Activated T-cell treated with anti-CD3 and anti-CD28 coated beads, Interleukin-2, amount 50 U/mL, for 72 hours (primary cell): ENCODE measurements at places on chromosomes 1 and 21. TPM values are rescaled to one million over a fixed set of nuclear protein-coding genes. Genes with fewer than 3 reads are reported as not detected.

KCNT2 gene
- total RNA-seq = not detected

KRTAP12-2 gene
- not detected for total RNA-seq

CRABP2 gene
- total RNA-seq = 2.5 TPM

EIF3I gene
- total RNA-seq = 241 TPM

TEX38 gene
- total RNA-seq = 0.65 TPM

FAM229A gene
- 14.0 TPM for total RNA-seq

GRCh38 chr1:24235921-24236788 is 49.1 kb upstream of the IFNLR1 start:
- peak; percentile 73 for DNase-seq
- H3K27ac ChIP-seq = no peak overlapping the region
- peaks cover 24% of the 10 kb centered on the region for H3K4me1 ChIP-seq

DNA sequence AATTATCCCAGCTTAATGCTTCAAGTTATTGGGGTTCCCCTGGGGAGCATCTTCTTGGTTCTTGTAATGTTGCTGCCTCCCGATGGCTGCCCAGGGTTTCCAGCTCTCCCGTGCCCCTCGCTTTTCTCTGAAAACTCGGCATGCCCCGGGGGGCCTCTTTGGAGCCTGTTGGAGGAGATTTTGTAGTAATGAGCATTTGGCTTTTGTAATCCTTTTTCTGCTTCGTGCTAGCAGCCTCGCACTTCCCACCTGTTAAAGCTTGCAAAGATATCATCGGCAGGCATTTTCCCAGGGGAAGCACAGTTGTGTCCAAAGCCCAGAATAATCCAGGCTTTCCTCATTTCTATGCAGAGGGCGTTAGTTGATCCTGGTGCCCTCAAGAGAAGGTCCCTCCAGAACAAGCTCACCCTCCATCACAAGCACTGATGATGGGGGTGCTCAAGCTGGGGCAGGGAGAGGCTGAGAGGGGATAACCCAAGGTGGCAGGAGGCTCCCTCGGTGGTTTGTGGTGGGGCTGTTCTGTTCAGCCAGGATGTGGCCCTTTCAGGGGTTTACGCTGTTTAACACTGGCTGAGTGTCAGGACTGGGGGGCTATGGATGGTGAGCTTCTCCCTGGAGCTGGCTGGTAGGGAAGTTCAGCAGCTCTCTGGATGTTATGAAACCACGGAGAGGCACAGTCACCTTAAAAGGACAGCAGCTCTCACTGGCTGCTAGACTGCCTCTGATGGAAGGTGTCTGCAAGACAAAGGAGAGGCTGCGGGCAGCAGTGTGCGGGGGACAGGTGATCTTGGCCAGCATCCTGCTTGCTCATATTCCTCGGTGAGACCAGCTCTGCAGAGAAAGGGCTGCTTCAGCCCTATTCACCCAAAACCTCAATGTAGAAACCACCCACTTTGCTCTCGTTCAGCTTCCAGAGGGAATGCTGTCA is 477.1 kb upstream of the VAMP3 start:
- H3K36me3 ChIP-seq = no peaks in the 10 kb centered on the region
- no peak for DNase-seq
- H3K27ac ChIP-seq = no peak overlapping the region
- H3K27me3 ChIP-seq = peaks cover 9% of the 10 kb centered on the region
- no peaks in the 10 kb centered on the region for H3K4me1 ChIP-seq

- H3K4me1 ChIP-seq = no peaks in the 10 kb centered on the region
- no peak overlapping the region for H3K27ac ChIP-seq
- no peak for DNase-seq
- no peak overlapping the region for H3K4me3 ChIP-seq
These were observed 438.5 kb downstream of the PTPRU start for GRCh38 chr1:29674627-29675326.

GRCh38 chr1:183025782-183026774 is 2.9 kb downstream of the LAMC1 start:
- no peak overlapping the region for H3K27ac ChIP-seq
- H3K36me3 ChIP-seq = peaks cover 3% of the 10 kb centered on the region
- no peak for DNase-seq
- peaks cover 82% of the 10 kb centered on the region for H3K27me3 ChIP-seq
- H3K4me3 ChIP-seq = no peak overlapping the region

- no peak for DNase-seq
- H3K36me3 ChIP-seq = no peaks in the 10 kb centered on the region
- no peak overlapping the region for H3K4me3 ChIP-seq
- H3K27me3 ChIP-seq = no peaks in the 10 kb centered on the region
- peaks cover 73% of the 10 kb centered on the region for H3K4me1 ChIP-seq
These were observed 67.0 kb downstream of the NID1 start for GRCh38 chr1:235997931-235998330.

DNA sequence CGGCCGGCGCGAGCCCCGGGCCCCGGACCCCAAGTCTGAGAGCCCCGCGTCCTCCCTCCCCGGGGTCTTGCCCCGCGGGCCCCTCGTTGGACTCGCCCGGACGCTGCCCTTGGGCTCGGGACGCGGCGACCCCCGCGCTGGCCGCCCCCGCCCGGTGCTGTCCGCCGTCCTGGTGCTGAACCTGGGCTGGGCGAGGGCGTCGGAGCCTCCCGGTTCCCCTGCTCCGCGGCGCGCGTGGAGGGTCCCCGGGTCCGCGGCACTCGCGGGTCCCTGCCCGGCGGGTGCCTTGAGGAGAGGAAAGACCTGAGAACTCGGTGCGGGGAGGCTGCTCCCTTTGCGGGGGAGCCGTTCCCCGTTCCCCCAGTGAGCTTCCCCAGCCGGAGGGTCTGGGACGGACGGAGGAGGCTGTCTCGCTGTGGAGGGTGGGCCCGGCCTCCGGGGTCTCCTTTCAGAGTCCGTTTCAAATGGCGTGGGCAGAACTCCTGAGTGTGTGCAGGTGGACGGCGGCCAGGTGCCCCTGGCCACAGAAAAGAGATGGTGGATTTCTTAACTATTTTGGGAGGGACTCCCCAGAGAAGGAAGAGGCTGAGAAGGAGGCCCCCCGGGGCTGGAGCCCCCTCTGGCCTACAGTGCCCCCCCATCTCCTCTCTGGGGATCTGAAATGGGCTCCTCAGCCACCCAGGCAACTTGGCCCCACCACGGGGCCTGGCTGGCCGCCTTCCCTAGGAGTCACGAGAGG is 595 bp downstream of the GABRD start:
- H3K27ac ChIP-seq = no peak overlapping the region
- no peaks in the 10 kb centered on the region for H3K4me1 ChIP-seq
- peaks cover 51% of the 10 kb centered on the region for H3K27me3 ChIP-seq
- DNase-seq = no peak
- no peak overlapping the region for H3K4me3 ChIP-seq
- no peaks in the 10 kb centered on the region for H3K36me3 ChIP-seq

DNA sequence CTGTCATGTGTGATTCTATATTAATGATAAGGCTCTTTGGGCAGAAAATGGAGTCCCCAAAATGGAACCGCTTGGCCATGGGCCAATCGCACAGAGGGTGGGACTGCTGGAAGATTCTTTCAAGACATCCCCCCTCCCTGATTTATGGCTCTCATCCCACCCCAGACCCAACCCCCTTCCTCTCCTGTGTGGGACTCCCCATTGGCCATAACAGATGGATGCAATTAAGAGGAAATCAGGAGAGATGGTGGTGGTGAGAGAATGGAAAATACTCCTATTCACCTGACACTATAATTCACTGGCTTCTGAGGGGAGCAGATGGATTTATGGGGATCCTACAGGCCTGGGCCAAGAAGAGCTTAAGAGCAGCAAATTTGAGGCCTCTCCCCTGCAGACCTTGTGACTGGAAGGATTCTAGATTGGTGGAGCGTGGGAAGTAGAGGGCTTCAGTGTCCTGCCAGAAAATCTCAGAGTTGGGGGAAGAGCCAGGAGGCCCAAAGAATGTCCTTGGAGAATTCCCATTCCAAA is 1.7 kb downstream of the IGFN1 start:
- H3K36me3 ChIP-seq = no peaks in the 10 kb centered on the region
- H3K4me1 ChIP-seq = peaks cover 9% of the 10 kb centered on the region
- H3K4me3 ChIP-seq = no peak overlapping the region
- peaks cover 29% of the 10 kb centered on the region for H3K27me3 ChIP-seq
- DNase-seq = no peak
- no peak overlapping the region for H3K27ac ChIP-seq

DNA sequence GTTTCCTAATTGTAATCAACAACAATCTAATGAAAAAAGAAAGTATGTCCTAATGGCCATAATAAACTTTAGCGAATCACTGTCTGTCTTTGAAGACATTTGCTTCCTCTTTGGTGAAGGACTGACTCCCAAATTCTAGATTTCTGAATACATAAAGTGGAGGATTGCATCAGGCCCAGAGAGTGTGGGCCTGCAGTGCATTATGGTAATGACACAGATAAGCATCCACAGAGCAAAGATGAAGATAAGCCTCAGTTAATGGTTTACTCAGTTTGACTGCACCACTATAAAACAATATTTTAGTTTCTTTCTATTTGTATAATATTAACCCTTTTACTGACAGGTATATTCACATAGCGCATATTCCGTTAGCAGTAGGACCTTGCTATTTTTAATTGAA is 365.5 kb downstream of the KCTD3 start:
- H3K27ac ChIP-seq = no peak overlapping the region
- no peaks in the 10 kb centered on the region for H3K36me3 ChIP-seq
- no peaks in the 10 kb centered on the region for H3K4me1 ChIP-seq

DNA sequence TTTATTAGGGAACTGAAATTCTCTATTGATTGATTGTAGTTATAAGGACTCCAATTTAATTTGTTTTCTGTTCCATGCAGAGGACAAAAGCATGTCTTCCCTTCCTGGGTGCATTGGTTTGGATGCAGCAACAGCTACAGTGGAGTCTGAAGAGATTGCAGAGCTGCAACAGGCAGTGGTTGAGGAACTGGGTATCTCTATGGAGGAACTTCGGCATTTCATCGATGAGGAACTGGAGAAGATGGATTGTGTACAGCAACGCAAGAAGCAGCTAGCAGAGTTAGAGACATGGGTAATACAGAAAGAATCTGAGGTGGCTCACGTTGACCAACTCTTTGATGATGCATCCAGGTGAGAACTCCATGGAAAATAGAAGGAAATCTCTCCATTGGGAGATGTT is 1.5 kb downstream of the SETDB1 start:
- no peaks in the 10 kb centered on the region for H3K27me3 ChIP-seq
- peaks cover 31% of the 10 kb centered on the region for H3K4me1 ChIP-seq
- peak overlapping the region; percentile 97 for H3K4me3 ChIP-seq
- H3K27ac ChIP-seq = peak overlapping the region; percentile 98
- peaks cover 36% of the 10 kb centered on the region for H3K36me3 ChIP-seq

DNA sequence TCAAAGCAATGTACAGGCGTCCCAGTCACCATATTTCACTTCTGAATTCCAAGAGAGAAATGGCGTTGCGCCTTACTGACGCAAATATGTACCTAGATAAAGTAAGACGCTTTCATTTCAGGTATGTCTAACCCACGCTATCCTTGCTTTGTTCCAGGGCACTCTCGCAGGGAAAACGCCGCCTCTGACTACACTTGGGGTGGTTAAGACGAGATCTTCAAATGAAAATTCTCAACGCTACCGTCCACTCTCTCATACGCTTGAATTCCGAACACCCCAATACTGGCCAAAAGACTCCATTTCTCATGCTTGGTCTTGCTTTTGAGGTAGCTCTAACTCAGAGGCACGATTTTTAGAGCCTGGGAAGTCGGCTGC is 736 bp upstream of the ZMPSTE24 start:
- no peaks in the 10 kb centered on the region for H3K27me3 ChIP-seq
- DNase-seq = no peak
- H3K4me1 ChIP-seq = peaks cover 52% of the 10 kb centered on the region
- peaks cover 18% of the 10 kb centered on the region for H3K36me3 ChIP-seq
- H3K27ac ChIP-seq = peak overlapping the region; percentile 99

DNA sequence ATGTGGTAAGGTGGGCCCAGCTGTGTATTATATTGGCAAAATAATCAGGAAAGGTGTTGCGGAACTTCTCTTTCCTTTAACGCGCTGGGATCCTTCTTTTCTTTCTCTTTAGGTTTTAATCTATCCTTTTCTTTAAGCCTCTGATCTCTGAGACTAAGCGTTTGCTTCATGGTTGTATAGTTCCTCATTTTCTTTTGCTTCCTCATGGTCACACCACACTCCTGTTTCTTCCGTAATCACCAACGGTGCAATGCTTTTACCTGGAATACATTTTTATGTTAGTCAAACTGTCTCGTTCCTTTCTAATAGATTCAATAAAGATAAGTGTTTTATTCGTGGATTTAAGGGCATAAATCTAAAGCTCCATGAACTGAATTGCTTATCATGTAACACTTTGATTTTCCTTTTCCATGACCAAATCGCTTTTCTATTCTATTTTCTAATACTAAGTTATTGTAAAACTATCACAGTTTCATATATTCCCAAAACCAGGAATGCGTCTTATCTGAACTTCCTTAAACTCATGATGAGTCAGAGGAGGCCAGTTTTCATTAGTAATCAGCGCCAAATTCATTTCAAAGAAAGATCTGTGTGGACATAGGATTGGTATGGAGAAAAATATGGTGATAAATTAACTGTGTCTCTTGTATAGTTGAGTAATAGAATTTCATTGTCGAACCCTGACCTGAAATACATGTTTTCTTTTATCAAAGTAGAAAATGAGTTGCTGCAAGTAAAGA is 12.2 kb downstream of the SDCCAG8 start:
- no peaks in the 10 kb centered on the region for H3K36me3 ChIP-seq
- H3K4me3 ChIP-seq = no peak overlapping the region
- DNase-seq = no peak
- peaks cover 18% of the 10 kb centered on the region for H3K4me1 ChIP-seq
- no peak overlapping the region for H3K27ac ChIP-seq

DNA sequence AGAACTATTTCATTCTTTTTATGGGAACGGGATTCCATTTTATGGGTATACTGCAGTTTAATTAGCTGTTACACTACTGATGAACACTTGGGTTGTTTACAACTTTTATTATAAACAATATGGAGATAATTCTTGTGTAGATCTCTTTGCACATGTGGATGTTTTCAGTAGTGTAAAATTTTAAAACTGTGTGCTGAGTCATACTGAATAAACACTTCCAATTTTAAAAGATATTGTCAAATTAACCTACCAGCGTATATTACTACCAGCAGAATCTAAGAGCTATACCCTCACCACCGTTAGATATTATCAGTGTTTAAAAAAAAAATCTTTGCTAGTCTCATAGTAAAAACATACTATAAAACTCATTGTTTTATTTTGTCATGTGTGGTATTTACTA is 106.1 kb downstream of the CC2D1B start:
- H3K27me3 ChIP-seq = no peaks in the 10 kb centered on the region
- H3K4me3 ChIP-seq = no peak overlapping the region
- no peaks in the 10 kb centered on the region for H3K4me1 ChIP-seq

- no peaks in the 10 kb centered on the region for H3K4me1 ChIP-seq
- H3K27ac ChIP-seq = no peak overlapping the region
- peaks cover 32% of the 10 kb centered on the region for H3K27me3 ChIP-seq
- no peak overlapping the region for H3K4me3 ChIP-seq
- H3K36me3 ChIP-seq = no peaks in the 10 kb centered on the region
These were observed 71.5 kb upstream of the CXADR start for GRCh38 chr21:17441370-17441769.
